ENCODE measurements at places on chromosomes 1 and 21.

- peak; percentile 11 for DNase-seq
Measured at GRCh38 chr1:234656944-234657654, 47.1 kb upstream of the IRF2BP2 start.

- no peak for DNase-seq
Measured at GRCh38 chr1:182295697-182296096, 95.9 kb downstream of the GLUL start.

DNA sequence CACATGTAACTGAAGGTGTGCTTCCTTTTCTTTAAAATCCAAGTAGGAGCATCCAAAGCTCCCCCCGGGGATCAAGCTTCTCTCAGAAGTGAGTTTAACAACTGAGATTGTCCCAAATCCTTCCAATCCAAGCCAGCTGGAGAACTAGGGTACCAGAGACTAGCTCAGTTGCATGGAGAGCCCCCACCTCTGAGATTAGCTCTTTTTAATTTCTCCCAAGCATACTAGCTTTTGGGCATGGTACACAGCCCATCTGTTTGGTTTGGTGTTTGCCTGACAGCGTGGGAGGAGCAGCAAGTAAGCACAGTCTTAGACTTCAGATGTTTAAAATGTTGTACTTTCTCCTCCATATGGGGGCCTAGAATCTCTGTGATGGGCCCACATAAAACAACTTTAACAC, 142.8 kb downstream of the ASTN1 start:
- no peak for DNase-seq

- no peak for DNase-seq
Measured at GRCh38 chr21:44671911-44672310, 5.2 kb upstream of the KRTAP12-2 start.

DNA sequence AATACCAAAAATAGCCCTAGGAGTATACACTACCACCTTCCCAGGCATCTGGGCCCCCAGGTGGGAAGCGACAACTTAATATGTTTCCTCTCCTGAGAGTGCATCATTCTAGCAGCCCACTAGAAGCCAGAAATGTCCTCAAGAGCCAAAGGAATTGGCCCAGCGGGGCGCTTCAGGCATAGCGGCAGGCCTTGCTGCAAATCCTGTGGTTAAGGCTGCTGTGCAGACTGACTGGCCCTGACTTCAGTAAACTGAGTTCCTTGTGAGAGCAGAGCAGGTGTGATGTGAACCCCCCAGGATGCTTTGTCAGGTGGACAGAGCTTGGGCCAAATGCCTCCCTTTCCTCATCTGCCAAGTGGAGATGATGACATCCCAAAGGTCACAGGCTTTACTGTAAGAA, 29.7 kb upstream of the LDLRAP1 start:
- no peak for DNase-seq

GRCh38 chr1:34549199-34549598, 205.6 kb upstream of the GJB5 start:
- DNase-seq: no peak

GRCh38 chr1:180186831-180187230, 32.2 kb downstream of the QSOX1 start:
- DNase-seq: no peak

- no peak for DNase-seq
Measured at GRCh38 chr1:178566187-178566586, 53.3 kb downstream of the TEX35 start.

DNA sequence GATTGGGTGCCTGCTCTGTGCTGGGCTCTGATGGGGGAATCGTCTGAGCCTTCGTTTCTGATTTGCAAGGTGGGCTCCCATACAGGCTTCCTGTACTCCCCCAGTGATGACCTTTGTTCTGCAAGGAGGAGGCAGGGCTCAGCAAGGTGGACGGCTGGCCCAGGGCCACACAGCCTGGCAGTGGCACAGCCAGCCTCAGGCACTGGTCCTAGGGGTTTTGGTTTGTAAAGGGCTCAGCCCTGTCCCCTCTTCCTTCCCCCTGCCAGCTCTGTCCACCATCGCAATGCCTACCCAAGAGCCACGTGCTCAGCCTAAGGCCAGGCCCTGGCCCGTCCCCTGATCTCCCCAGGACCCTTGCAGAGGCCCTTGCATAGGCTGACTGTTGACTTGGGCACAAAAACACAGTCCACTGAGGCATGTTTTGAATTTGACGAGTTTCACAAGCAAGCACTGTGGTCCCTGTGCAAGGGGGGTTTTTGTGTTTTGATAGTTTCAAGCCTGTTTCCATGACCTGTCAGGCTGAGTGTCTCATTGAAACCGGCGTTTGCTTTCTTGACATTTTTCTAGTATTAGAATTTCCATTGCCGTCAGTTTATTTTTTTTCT, 39.5 kb upstream of the TNFRSF1B start:
- DNase-seq: no peak

DNA sequence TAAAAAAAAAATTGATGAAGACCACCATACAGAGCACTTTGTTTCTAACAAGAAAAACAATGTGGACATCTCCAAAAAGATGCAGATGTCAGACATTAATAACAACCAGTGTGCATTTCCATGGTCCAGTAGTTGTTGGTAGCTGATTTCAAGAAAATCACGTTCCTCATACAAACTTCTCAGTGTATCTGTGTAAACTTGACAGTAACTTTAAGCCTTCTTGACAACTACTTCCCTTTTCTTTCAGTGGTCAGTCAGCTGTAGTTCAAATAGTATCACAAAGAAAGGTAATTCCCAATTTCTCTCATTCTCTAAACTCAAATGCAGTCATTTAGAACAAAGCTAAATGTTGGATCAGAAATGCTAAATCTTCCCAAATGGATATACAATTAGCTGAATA, 879.9 kb downstream of the AMY1C start:
- DNase-seq: no peak

DNA sequence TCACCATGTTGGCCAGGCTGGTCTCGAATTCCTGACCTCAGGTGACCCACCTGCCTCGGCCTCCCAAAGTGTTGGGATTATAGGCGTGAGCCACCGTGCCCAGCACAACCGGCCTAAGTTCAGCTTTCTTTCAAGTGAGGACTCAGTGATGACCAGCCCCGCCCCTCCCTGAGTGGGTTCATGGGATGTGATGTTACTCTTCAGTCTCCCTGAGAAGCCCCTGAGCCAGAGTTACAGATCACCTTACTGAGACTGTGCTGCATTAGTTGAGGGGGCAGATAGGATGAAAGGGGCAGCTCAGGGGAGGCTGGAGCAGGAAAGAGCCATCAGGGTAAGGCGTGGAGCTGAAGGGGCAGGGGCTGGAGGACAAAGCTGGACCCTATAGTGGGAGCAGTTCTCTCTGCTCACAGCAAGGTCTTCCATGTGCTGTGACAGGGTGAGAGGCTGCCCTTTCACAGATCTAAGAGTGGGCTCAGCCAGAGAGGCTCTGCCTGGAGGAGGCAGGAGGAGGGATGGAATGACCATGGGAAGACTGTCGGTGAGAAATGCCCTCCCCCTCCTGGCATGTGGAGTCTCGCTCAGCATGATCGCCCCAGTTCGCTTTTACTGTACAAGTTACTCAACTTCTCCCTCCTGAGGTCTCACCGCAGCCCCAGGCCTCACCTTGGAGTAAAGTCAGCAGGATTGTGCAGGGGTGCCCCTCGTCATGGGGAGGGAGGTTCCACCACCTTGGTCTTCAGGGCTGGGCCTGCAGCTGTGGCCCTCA, 13.4 kb downstream of the SH2D2A start:
- DNase-seq: no peak

GRCh38 chr1:153583976-153584375, 18.3 kb upstream of the S100A2 start:
- DNase-seq: no peak

GRCh38 chr1:7964476-7964875, 3.0 kb downstream of the PARK7 start:
- DNase-seq: no peak

- DNase-seq: no peak
Measured at GRCh38 chr1:150829751-150830150, 21.7 kb upstream of the CTSK start.

GRCh38 chr1:197355248-197355995, 87.4 kb downstream of the CRB1 start:
- DNase-seq: no peak

DNA sequence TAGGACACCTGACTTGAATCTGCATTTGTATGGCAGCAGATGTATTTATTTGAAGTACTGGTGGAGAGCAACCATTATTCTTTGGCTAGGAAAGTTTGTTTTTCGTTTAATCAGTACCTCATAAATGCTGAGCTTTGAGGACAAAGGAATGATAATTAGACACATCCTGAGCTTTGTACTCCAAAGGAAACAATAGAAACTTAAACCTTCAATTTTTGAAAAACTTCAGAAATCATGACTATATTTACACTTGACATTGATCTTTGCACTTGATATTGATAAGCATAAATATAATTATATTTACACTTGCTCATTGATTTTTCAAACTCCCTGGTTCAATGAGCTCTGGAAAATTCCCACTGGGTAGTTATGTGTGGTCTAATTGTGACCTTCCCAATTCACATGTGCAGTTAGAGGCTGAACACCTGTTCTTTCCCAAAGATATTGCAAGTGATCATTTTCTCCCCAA, 10.7 kb downstream of the PATJ start:
- DNase-seq: no peak

DNA sequence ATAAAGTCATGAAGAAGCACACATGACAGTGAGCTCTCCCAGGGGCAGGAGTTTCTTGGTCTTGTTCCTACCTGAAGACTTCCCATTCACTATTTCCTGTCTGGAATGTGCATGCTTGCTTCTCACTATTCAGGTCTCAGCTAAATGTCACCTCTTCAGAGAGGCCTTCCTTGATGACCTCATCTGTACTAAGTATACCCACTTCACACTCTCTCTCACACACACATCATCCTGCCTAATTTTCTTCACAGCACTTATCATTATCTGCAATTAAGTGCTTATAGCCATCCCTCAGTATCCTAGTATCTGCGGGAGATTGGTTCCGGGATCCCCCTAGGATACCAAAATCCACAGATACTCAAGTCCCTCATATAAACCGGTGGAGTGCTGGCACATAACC, 146.4 kb upstream of the IVNS1ABP start:
- no peak for DNase-seq

DNA sequence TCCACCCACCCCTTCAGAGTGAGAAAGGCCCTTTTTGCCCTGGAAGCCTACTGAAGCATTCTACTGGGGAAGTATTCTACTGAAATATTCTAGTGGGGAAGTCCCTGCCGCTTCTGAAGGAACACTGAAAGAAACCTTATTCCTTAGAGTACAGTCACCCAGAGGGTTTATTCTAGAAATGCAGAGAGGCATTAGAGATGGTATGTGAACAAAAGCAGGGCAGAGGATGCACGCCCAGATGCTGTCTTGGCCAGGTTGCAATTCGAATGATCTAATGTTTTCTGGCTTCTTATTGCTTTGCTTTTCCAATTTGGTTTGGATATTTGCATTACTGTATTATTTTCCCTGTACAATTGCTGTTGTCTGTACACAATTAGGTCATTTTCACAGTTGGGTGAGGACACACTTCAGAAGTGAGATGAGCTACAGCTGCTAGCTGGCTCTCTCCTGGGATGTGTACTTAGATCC, 37.1 kb downstream of the CCN1 start:
- no peak for DNase-seq

GRCh38 chr1:205508227-205508714, 3.8 kb downstream of the CDK18 start:
- DNase-seq: no peak

Measured in T-cell (primary cell).